Endothelial cell (in vitro differentiated cells): ENCODE measurements at places on chromosomes 3 and 15. TPM values are rescaled to one million over a fixed set of nuclear protein-coding genes. Genes with fewer than 3 reads are reported as not detected.

The SLC2A2 gene
- not detected for total RNA-seq

DNA sequence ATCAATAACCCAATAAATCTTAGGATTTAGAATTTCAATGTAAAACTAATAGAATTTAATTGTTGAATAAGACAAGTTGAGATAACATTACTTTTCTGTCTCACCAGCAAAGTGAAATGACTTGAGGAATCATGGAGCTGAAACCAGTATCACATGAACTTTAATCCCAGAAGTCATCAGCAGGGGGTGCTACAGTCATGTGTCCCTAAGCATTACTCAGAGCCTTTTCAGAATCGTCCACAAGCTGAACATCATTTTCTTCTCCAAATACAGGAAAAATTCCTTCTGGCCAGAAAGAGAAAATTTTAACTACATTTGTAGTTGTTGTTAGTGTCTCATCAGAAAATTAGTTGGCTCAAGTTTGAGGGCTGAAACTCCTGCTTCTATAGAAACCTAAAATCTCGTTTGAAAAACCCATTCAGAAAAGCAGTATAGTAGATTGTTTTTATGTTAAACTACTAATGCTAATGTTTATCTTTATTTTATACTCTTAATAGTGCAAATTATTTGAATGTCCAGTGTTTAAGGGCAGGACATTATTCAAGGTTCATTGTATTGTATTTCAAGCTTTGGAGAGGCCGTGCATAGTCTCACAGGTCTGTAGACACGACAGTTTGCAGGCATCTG lies 384.1 kb downstream of the PLOD2 start:
- DNase-seq, result peak; percentile 72

DNA sequence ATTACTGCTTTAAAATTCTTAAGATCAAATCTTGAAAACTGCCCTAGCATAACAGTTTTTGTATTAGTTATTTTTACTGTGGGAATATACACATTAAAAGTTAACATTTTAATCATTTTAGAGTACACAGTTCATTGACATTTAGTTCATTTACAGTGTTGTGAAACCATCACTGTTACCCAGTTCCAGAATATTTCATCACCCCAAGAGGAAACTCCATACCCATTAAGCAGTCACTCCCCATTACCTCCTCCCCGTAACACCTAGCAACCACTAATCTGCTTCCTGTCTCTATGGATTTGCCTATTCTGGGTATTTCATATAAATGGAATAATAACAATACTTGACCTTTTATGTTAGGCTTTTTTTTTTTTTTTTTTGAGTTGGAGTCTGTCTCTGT lies 164.1 kb upstream of the LRRFIP2 start:
- no peak for DNase-seq

GRCh38 chr15:59347915-59348314 lies 24.8 kb downstream of the MYO1E start:
- DNase-seq, result no peak

DNA sequence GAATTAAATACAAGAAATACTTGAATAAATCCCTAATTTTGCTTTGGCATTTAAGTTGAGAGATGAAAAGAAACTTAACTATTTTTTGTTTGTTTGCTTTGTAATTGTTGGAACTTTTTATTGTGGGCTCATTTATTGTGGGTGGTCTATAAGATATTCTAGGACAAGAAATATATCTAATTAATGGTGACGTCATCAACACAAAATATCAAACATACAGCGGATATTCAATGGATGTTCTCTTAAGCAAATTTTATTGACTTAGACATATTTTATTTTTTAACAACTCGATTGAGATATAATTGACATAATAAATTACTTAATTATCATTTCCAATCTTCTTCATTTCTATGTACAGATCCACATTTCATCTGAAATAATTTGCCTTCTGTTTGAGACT lies 30.0 kb downstream of the SYNPR start:
- DNase-seq, result no peak

GRCh38 chr15:100613208-100613607 lies 10.8 kb downstream of the ASB7 start:
- no peak for DNase-seq

- no peak for DNase-seq
Measured at GRCh38 chr15:68518046-68518445, 60.7 kb upstream of the CORO2B start.

DNA sequence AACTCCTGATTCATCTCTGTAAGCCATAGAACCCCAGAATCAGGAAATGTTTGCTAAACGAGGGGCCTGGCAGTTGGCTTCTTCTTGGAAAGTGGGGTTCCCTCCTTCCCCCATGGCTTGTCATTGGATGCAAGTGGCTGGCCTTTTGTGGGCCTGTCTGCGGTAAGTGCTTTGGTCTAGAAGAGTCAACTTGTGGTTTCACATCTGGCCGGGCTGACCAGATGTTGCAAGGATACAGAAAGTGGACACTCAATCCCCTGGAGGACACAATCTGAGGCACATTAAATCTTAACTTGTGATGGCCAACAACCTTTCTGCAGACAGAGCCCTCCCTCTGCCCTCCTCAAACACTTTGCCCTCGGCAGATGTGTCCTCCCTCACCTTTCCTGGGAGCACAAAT lies 1.1 kb downstream of the FAH start:
- DNase-seq, result no peak

DNA sequence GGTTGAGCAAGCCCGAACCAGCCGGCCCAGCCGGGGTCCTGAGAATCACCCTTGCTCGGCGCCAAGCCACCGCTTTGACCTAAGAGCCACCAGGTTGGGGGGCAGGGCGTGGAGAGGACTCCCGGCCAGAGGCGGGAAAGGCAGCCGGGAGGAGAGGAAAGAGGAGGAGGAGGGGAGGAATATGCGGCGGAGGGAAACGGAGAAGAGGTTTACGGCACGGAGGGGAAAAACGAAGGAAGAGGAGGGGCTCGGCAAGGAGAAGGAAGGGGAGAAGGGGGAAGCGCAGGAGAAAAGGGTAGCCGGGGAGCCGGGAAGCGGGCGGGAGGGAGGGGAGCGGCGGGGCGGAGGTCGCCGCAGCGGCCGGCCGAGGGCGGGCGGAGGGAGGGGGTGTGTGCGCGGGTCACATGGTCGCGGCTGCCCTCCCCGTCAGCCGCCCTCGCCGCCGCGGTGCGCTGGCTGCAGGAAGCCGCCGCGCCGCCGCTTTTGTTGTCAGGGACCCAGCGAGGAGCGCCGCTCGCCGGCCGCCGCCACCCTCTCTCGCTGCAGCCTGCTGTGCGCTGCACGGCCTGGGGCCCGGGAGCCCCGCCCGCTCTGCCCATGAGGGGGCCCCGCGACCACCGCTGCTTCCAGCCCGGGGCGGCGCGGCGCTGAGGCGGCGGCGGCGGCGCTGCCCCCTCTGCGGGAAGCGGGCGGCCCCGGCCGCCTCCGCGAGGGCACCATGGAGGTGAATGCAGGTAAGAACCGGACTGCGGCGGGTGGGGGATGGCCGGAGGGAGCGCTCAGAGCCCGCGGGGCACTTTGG lies at the start of gene NR1D2:
NR1D2 (plus strand) TSS at position 426 of the 802 bp plus-strand sequence; CDS start at position 719, 293 bp downstream.
- peak; percentile 82 for DNase-seq
